ENCODE measurements at places on chromosomes 12 and 14.

GRCh38 chr14:77067632-77068516 is 30.2 kb upstream of the CIPC start:
- DNase-seq: peak; percentile 57

GRCh38 chr12:1530592-1531152 is 63.7 kb downstream of the FBXL14 start:
- no peak for DNase-seq

GRCh38 chr14:73007835-73008234 is 19.1 kb downstream of the ZFYVE1 start:
- no peak for DNase-seq

GRCh38 chr14:92800012-92800411 is 5.9 kb downstream of the GOLGA5 start:
- DNase-seq: no peak

DNA sequence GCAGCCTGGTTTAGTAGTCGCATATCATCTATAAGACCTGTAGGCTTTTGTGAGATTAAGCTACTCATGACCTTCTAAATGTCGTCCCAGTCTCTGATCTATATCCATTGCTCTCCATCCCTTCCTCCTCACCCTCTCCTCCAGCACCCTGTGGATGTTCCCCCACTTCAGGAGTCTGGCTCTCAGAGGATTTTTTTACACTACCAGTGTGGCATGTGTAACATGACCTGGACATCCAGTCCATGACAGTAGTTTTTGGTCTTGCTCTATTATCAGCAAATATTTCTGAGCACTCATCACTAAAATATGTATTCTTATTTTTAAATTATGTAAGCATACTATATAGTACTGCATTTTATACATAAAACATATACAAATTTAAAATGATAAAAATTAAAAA is 142.1 kb downstream of the DYRK2 start:
- DNase-seq: no peak

GRCh38 chr12:89324437-89324836 is 27.9 kb downstream of the DUSP6 start:
- no peak for DNase-seq

DNA sequence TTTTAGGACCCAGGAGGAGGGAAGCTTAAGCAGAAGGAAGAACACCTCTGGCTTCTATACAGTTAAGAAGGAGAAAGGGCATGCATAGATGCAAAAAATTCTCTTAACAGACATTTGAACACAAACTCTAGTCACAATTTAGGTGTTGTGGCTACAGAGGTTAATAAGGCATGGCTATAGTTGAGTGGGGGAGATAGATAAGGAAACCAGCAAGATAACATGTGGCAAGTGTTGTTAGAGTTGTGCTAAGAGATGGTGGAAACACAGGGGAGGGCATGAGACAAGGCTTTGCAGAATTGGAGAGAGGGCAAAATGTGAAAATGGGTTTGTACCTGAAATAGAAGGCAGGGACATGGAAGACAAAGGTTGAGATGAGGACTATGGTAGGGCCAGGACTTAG is 88.9 kb downstream of the MSRB3 start:
- no peak for DNase-seq

GRCh38 chr14:92368001-92368400 is 45.0 kb downstream of the SLC24A4 start:
- no peak for DNase-seq

- no peak for DNase-seq
Measured at GRCh38 chr12:121495746-121496145, 85.1 kb downstream of the KDM2B start.

DNA sequence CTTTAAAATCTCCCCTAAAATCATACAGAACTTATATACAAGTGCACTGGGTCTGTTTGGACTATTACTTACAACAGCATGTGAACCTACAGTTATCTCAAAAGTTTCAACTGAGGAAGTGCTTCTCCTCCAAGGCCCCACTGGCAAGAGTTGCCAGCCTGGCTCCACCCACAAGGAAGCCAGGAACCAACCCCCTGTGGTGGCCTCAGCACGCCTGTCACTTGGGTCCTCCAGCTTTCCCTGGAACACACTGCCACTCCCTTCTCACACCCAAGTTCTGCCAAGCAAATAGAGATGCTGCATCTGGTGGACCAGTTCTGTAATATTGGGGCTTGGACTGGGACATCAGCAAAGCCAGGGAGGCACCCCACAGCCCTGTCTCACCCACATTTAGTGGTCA is 115.4 kb downstream of the GCH1 start:
- DNase-seq: no peak

GRCh38 chr12:47750229-47750798 is 8.4 kb downstream of the RAPGEF3 start:
- DNase-seq: no peak

All from activated CD8-positive, alpha-beta memory T cell treated with anti-CD3 and anti-CD28 coated beads, Interleukin-2, amount 50 U/mL, for 4 hours (primary cell).